ENCODE measurements at places on chromosomes 16 and 17.

DNA sequence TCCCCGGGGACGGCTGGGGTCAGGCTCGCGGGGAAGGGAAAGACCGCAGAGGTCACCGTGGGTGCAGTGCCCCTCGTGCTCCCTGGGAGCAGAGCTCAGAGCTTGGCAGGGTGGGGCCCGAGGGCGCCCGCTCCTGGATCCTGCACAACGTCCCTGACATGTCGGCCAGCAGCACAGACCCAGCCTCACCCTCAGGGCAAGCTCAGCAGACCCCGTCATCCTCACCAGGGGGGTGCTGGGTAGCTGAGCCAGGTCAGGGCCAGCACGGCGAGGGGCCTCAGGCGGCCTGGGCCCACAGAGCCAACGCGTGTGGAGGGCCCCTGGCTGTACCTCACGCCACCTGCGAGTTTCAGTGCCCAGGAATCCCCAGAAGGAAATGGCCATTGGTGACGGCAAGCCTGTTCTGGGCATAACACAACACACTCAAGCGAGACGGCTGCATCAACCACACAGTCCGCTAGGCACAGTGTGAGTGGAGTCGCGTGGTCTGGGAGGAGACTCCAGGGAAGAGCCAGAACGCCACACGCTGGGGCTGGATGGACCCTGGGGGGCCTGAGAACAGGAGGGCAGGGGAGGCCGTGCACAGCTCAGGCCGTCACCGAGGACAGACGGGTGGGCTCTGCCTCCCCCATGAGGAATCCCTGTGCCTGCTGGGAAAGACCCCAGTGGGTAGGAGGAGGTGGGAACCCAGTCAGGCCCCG lies 60.3 kb downstream of the ZNF778 start:
- no peak for DNase-seq

DNA sequence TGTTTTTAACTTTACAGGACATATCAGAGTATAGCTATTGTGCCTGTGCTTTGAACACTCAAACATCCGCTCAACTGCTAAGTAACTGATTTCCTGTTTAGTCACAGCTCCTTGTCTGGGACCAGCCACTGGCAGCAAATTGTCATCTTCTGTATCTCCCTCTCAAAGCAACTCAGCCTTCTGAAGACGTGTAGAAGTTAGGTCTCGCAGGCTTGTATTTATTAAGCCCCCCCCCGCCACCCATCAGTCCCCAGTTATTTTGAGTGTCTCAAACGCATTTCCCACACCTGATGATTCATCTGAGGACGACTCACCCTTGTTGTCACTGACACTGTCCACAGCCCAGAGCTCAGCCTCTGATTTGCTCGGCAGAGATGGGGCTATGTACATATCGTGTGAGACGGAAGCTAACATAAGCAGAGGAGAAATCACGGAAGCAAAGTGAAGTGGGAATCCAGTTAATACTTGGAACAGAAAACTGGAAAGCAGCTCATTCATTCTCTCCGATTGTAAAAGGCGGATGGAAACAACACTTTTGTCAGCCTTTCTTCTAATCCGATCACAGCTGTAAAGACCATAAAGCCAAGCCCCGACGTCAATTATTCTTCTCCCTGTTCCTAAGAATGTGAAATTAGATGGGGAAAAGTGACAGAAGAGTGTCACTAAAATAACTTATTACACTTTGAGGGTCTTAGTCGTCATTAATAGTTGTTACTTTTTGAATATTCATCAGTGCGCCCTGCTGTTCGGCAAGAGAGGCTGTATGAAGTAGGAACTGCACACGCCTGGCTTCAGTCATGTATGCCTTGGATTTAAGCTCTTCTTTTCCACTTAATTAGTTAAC lies 64.2 kb downstream of the PITPNC1 start:
- DNase-seq, result no peak

DNA sequence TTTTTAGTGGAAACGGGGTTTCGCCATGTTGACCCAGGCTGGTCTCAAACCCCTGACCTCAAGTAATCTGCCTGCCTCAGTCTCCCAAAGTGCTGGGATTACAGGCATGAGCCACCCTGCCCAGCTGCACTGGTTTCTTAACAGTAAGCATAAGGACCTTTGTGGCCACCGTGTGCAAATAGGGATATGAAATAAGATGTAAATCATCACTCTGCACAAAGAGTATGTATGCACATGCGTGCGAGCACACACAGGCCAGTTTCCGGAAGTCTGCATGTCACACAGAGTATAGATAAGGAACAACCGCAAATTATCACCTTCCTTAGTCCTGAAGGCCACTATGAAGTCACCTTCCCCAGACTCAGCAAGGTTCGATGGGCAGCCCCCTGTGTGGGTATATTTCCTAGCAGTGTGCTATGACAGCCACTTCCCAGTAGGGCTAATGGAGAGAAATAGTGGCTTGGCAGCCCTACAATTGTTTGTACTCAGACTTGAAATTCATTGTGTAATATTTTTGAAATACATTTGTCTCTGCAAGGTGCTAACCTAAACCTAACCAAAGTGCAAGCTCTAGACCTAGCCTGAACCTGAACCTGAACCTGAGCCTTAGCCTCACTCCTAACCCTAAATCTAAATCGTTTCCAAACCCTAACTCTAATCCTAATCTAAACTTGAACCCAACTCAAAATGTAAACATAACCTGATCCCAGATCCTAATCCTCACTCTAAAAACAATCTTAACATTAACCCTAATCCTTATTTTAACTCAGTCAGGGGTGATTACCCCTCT lies 48.4 kb upstream of the SKAP1 start:
- no peak for DNase-seq

DNA sequence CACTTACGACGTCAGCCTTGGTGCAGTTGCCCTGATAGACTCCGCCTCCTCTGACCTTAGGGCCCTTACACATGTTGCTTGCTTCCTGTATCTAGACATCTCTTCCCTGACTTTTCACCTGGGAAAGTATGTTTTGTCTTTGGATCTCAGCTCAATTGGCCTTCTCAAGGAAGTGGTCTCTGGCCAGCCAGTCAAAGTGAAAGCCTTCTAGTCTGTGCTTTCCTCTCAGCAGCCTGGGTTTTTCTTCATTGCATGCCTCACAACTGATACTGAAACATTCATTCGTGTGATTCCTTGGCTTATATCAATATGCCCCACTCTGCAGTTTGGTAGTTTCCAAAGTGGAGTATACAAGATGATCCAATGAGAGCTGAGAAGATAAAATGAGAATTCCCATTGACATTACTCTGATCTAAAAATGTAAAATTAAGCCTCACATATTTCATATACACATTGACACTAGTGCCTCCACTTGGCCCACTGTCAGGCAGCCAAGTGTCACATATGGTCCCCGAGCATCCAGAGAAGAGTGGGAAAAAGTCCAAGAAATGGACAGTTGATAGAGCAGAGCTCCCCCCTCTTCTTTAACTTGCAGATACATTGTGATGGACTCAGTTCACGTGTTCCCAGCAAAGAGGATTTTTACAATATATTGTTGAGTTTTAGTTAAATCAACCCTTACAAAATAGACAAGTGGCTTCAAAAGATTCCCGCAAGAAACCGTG lies 371.2 kb upstream of the ASIC2 start:
- DNase-seq, result no peak

DNA sequence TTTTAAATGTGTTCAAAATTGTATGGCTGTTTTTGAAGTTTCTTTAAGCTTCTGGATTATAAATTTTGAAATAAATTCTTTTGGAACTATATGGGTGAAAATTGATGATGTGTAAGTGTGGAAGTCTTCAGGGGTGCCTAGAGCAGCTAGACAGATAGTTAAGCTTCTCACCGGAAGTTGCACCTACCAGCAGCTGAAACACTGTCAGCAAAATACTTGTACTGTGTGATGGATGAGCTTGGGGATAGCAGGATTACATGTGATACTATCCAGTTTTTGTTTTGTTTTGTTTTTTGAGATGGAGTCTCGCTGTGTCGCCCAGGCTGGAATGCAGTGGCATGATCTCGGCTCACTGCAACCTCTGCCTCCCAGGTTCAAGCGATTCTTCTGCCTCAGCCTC lies 19.7 kb downstream of the RBL2 start:
- no peak for DNase-seq

DNA sequence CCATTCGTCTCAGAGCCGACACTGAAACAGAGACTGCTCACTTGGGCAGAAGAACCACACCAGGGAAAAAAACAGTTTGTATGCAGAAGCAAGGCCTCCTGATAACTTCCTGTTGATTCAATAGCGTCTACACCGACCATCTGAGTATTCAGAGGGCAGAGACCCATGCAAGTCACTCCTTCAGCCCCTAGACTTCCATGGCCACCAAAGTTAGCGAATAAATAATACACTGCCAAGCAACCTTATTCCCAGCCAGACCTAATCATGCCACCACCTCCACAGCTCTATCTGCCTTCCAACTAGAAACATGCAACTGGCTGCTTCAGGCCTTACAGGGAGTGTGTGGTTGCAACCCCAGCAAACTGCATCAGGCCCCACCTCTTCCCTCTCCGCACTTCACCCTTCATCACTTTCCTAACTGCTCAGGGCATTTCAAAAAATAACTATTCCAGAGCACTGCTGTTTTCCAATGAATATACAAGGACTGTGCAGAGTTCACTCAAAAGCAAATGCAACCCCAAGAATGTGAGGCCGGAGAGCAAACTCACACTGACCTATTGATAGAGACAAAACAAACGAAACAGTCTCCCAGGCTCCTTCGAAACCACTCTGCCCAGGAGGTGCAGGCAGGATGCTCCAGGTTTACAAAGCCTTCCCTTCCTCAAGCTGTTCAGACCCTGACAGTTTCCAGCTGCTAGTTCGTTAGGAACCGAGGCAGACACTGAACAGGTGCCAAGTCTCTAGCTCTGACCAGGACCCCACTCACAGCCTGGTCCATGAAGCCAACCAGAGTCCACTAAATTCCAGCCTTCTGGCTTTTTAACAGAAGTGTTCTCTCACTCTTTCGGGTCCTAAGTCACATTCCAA lies 3.6 kb downstream of the USP7 start:
- DNase-seq, result no peak

DNA sequence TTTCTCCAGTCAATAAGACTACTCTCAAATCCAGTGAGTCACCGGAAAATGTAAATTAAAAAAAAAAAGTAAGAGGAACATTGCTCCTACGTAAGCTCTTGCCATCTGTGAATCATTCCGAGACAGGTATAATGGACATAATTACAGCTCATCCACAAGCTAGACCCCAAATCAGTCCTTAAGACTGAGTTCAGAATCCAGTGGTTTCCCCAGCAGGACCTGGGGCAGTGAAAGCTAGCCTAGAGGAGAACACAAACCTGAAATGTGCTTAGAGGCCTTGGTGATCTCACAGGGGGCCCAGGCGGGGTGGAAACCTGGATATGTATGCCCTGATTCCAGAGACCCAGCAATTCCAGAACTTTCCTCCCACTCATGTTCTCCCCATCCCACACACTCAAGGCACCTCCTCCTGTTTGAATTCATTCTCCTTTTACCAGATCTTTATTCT lies 132.0 kb downstream of the COPRS start:
- no peak for DNase-seq

DNA sequence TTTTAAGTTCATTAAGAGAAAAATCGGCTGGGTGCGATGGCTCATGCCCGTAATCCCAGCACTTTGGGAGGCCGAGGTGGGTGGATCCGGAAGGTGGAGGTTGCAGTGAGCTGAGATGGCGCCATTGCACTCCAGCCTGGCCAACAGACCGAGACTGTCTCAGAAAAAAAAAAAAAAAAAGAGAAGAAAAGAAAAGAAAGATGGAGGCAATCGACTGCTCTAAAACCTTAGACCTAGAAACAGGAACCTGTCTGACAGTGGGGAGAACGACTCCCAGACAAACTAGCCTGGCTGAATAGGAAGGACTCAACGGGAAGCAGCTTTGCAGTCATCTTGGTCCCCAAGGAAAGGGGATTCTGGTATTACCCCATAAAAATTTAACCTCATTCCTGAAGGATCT lies 13.7 kb downstream of the MRC2 start:
- no peak for DNase-seq

- DNase-seq, result no peak
Measured at GRCh38 chr17:37160944-37161343, 212.2 kb downstream of the AATF start.

DNA sequence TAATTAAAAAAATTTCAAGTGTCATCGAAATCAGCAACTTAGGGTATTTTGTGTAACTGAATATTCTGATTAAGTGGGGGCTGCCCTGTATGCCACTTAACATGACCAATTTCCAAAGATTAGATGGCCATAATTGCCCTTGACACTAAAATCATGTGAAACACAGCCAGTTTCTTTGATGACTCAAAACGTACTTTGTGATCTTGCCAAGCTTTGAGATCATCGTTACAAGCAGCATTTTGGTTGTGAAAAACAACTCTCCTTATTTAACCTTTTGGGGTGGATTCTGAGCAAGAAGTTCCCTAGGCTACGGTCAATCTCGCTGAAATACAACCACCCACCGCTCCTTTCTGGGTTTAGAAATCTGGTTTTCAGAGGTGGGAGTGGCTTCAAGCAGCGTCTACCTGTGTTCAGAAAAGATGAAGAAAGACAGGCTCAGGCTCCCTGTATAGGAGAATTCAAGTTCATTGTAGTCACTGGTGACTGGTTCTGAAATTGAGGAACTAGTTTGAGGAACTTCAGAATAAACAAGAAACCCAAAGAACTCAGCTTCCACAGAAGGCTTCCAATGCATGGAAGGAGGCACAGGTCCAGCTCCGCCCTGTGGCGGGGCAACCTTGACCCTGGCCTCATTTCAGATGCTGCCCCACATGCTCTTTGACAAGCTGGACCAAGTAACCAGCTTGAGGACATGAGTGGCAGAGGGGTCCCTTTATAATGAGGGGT lies 9.4 kb downstream of the MAP3K14 start:
- DNase-seq, result no peak

DNA sequence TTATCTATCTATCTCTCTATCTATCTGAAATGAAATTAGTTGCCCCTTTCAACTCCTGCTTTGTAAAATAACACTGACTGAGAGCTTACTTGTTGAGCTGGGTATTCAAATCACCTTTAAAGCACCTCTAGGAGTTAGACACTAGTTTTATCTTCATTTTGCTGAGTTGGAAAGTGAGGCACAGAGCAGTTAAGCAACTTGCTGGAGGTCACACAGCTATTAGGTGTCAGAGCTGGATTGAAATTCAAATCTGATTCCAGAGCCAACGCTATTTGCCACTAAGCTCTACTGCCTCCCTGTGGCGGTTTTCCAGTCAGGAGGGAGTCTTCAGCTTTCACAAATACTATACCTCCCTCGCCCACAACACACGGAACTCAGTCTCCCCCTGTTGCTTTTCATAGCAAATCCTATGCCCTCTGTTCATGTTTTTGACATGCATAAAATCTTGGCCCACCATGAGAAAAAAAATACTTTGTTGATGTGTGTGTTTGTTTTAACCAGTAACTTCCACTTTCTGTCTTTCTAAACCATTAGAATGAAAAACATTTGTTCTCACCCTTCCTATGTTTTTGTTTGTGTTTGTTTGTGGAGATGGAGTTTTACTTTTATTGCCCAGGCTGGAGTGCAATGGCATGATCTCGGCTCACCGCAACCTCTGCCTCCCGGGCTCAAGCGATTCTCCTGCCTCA lies 74.8 kb upstream of the SMURF2 start:
- DNase-seq, result no peak

Data from activated CD4-positive, CD25-positive, alpha-beta regulatory T cell (primary cell).